ENCODE measurements at places on chromosomes 12 and 14.

DNA sequence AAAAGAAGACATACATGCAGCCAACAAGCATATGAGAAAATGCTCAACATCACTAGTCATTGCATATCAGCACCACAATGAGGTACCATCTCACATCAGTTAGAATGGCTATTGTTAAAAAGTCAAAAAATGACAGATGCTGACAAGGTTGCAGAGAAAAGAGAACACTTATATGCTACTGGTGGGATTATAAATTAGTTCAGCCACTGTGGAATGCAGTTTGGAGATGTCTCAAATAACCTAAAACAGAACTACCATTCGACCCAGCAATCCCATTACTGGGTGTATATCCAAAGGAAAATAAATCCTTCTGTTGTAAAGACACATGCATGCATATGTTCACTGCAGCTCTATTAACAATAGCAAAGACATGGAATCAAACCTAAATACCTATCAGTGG, 238.4 kb downstream of the KCNC2 start:
- no peak for DNase-seq

- no peak for DNase-seq
Observed at GRCh38 chr14:105468621-105469241, 5.9 kb upstream of the CRIP2 start.

DNA sequence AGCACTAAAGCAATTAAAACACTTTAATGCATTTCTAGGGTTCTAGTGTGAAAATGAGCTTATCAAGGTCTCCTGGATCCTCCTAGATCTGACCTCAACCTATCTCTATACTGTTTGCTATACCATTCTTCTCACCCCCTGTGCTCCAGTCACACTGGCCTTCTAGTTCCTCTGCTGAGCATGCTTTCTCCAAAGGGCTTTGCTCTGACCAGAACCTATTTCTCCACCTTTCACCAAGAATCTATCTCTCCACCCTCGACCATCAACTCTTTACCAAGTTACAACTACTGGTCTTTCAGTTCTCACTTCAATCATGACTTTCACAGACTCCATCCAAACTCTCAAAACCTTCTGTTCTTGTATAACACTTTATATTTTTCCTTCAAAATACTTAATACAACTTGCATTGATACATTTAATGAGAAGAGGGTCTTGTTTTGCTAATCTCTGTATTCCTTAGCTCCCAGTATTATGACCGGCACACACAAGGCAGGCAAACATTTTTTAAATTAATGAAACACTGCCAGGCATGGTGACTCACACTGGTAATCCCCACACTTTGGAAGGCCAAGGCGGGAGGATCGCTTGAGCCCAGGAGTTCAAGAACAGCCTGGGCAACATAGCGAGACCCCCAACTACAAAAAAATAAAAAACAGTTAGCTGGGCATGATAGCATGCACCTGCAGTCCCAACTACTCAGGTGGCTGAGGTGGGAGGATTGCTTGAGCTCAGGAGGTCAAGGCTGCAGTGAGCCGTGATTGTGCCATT, 22.8 kb downstream of the PPP1R12A start:
- DNase-seq = no peak

DNA sequence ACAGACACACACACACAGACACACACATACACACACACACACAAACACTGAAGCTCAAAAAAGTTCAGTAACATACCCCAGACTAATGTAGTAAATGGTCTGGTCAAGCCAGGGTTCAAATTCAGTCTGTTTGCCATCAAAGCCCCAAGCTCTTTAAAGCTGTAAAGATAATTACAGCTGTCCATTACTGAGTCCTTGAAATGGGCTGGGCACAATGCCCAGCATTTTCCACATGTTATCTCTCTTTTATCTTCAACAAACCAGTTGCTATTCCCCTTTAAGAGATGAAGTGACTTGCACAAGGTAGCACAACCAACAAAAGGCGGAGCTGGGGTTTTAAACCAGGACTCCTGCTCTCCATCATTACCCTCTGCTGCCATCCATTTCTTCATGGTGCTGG, 7.6 kb upstream of the UNC119B start:
- DNase-seq = peak; percentile 58

DNA sequence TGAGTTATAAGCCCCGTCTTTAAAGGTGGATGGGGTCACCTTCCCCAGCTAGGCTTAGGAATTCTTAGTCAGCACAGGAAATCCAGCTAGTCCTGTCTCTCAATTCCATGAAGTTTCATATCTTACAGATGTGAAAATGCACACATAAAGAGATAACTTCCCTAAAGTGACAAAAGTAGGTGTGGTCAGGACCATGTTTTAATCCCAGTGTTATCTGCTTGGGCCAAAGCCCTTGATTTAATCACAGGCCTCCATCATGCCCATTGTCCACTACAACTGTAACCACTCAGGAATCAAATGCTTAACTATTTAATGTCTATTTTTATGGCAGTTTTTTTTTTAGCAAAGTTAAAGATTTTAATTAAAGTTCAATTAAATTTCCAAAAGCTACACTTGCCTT, 194.4 kb upstream of the BTG1 start:
- no peak for DNase-seq

DNA sequence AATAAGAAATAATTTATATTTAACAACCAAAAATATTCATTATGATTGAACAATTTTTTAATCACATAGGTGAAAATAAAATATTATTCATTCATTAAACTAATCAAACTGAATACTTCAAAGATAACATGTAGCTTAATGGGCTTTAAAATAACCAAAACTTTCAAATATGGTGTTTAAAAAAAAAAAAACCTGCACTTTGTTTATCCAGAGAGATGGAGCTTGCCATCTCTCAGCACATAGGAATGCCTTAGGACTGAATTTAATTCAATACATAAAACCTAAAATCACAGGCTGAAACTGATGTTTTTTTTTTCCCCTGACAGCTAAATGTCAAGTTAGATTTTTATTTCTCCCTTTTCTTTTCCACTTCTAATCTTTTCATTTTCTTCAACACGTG, 14.4 kb upstream of the CCER1 start:
- DNase-seq = no peak

- DNase-seq = peak; percentile 57
Observed at GRCh38 chr12:121009741-121010140, 6.5 kb downstream of the C12orf43 start.

GRCh38 chr12:50647479-50647878, 116.4 kb upstream of the ATF1 start:
- no peak for DNase-seq

DNA sequence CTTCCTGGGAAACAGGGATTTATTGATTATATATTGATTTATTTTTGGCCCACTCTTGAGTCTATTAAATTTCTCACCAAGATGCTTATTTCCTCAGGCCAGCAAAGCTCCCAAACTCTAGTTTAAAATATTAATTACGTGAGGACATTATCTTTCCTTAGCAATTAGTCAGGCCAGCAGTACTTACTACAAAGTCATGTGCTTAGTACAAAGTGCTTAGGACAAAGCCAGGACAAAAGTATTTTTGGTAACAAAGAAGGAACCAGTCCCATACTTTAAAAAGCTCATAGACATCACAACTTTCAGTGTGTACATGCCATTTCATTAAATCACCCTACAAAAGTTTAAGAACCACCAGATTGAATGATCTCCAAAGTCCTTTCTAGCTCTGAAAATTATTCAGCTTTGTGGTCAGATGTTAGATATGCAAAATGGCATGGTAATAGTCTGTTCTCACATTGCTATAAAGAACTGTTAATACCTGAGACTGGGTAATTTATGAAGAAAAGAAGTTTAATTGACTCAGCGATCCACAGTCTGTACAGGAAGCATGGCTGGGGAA, 94.7 kb upstream of the PWP1 start:
- DNase-seq = no peak

GRCh38 chr14:55121628-55122439, 7.2 kb upstream of the LGALS3 start:
- DNase-seq = no peak

DNA sequence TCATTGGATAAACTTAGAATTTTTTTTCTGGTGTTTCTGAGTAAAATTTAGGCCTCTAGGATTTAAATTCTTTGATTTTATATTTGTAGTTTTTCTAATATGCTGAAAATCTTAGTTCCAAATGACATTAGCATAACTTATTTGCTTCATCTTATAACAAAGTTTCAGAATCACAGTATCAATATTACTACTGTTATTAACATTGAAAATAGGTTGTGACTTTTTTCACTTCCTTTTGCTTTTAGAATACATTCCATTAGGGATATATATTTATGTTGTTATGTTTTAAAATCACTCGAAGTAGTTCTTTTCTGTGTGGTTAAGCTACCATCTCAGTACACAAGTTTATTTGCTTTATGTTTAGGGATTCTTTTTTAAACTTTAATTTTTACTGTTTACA, 12.8 kb downstream of the RAB3IP start:
- DNase-seq = no peak

- DNase-seq = no peak
Observed at GRCh38 chr12:11780521-11781101, 131.1 kb downstream of the ETV6 start.

DNA sequence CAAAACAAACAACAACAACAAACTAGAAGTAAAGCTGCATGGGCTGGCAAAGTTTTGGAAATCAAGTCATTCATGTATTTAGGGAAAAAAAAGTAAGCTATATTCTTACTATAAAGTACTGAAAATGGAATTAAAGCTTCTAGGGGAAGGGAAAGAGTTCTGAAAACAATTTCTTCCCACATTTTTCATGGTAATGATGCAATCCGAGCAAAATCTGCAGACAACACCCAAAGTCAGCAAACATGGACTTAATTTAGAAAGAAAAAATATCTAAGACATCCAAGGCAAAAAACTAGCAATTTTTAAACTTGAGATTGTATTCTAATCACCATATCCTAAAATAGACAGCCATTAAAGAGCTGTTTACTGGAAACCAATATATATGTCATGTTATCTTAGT, 86.3 kb downstream of the LRP6 start:
- no peak for DNase-seq

- DNase-seq = no peak
Observed at GRCh38 chr14:94043111-94043755, 17.1 kb downstream of the OTUB2 start.

- no peak for DNase-seq
Observed at GRCh38 chr12:65511912-65512311, 233.4 kb downstream of the MSRB3 start.

- no peak for DNase-seq
Observed at GRCh38 chr12:45872446-45872845, 117.9 kb downstream of the SCAF11 start.

DNA sequence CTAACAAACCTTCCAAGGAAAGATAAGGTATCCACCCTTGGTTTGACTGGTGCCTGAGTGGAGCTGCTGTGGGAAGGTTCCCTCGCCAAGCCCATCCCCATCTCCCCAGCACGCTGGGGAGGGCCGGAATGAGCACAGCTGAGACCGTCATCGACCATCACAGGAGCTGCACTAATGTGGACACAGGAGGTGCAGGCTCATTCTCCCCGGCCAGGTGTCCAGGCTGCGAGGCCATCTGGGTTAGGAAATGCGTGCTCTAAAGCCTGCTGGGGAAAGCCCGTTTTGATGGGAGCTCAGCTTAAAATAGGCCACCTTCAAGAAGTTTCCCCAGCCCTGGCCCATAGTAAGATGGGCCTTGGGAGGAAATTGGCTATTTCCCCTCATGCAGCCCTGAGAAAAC, 35.2 kb upstream of the FOXN3 start:
- DNase-seq = no peak

GRCh38 chr12:75658901-75659823, 147.8 kb upstream of the KRR1 start:
- no peak for DNase-seq

GRCh38 chr14:103404920-103405319, 19.7 kb downstream of the MARK3 start:
- DNase-seq = no peak

- DNase-seq = no peak
Observed at GRCh38 chr12:16327963-16328362, 19.5 kb upstream of the MGST1 start.

- DNase-seq = no peak
Observed at GRCh38 chr12:92400006-92400405, 254.4 kb upstream of the BTG1 start.

DNA sequence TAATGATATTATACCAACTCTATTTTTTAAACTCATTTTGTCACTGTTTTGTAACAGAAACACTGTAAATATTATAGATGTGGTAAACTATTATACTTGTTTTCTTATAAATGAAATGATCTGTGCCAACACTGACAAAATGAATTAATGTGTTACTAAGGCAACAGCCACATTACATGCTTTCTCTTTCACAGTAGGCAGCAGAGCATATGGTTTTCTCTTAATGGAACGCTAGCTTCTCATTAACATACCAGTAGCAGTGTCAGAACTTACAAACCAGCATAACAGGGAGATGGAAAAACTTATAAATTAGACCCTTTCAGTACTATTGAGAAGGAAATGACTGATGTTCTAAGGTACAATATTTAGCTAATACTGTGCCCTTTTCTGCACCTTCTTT, 398.8 kb downstream of the PRKD1 start:
- DNase-seq = no peak

DNA sequence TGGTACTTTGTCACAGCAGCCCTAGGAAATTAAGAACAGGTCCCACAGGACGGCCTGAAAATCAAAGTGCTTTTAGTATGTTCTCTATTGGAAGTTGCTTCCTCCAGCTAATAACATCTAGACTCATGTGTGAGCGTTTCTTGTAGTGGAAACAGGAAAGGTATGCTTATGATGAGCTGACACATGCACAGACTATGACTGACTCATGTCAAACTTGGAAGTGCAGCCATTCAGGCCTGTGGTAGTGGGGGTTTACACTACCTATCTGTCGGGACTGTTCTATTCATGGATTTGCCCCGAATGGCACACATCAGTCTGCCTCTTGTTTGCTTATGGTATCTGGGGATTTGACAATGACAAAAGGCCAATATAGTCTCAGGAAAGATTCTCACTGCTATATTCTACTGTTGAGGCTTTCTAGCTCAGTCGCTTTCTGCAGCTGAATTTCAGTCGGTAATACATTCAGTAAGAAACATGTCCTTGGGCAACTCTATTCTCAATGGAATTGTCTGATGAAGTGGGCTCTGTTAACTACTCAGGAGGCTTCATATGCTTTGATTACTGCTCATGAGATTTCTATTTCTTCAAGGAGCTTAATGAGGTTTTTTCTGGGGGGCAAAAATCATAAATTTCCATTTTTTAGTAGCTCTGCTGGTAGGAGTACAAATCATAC, 270.3 kb upstream of the DAAM1 start:
- no peak for DNase-seq

DNA sequence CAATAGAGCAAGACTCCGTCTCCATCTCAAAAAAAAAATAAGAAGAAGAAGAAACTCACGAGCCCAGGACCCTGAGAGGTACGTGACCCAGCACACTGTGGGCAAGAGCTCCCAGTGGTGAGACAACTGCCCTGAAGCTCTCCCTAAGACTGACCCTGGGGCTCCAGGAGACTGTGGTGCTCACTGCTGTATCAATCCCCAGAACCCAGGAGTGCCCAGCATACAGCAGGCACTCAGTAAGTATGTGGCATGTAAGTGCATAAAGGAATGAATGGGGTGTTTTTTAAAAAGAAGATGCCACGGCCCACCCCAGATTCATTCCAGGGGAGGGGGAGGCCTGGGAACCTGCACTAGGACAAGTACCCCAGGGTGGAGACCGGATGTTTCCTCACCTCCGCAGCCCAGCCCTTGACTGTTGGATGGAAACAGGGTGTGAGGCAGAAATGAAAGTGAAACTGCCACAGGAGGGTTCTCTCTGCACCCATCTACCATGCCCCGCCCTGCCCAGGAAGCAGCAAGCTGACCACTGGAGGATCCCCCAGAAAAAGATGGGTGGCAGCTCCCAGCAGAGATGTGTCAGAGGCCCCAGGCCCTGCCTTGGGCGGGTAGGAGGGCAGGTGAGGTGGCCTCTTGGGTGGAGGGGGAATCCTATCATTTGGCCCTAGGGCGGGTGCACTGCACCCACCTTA, 12.2 kb downstream of the ITPK1 start:
- DNase-seq = peak; percentile 90

GRCh38 chr12:6231359-6232268, 31.4 kb downstream of the CD9 start:
- DNase-seq = peak; percentile 67

Data from mucosa of descending colon (tissue), 3 donors.